ENCODE measurements at places on chromosomes 5 and 9. TPM values are rescaled to one million over a fixed set of nuclear protein-coding genes. Genes with fewer than 3 reads are reported as not detected.

The SPINK13 gene
- total RNA-seq, result not detected

The PCDHGA2 gene
- total RNA-seq, result 6.7 TPM

The NCS1 gene
- total RNA-seq, result 50.3 TPM

The SIMC1 gene
- 23.3 TPM for total RNA-seq

DNA sequence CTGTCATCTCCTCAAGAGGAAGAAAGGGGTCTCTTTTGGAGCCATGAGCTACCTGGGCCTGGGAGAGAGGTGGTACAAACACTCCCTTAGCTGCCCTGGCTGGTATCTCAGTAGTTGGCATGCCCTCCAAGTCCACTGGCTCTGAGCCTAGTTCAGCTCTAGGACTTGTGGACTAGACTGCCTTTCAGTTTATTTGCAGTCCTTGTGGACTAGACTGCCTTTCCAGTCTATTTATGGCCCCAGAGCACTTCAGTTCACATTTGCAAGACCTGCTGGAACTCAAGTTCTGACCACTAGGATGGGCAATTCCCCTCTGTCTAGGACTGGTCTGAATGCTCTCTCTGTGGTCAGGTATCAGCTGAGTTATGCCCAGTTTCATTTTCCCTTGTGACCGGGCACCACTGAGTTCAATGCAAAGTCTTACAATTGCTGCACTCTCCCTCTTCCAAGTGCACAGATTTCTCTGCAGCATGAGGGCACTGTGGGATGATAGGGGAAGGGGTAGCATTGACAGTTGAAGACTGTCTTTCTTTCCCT lies 1019.0 kb downstream of the TAF11L14 start:
- no peak for DNase-seq

DNA sequence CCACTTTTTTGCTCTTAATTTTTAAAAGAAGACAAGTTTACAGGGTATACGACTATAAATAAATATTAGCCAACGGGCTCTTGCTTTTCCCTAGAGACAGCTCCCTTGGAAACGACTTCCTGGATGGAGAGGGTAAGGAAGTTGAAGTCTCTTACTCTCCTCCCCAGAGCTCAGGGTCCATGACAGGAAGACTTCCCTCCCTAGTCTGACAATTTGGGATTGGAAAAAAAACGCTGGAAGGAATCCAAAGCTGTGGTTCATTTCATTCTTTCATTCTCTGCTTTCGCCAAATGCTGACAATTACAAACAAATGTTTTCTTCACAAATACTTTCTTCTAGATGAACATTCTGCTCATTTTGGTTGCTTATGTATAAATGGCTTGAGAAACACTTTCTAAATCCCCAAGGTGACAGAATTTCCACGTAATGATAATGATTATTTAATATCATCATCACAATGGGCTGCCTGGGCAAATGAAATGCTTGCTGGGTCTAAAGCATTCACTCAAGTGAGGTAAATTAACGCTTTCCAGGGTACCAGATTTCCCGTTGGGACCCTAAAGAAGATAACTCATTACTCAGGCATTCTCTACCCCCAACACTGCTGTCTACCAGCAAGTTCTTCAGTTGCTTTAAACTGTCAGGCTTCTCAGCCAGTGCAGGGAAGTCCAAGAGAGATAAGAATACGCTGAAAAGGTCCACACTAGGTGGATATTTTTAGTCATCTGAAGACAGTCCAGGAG lies 139.8 kb upstream of the SLC30A5 start:
- no peak for DNase-seq

- no peak for DNase-seq
Measured at GRCh38 chr9:91777292-91777830, 172.7 kb downstream of the ROR2 start.

DNA sequence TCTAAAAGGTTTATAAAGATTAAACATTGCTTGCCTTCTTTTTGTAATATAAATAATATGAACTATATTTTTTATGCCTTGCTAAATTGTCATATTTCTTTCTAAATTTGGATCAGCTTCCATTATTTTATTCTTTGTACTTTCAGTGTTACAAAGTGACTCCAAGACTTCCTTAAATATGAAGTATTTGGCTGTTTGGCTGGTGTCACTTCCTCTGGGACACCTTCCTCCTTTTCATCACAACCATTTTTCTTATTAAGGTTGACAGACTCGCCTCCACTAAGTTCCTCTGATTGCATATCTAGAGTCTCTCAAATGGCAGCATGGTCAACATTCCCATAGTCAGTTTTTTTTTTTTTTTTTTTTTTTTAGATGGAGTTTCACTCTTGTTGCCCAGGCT lies 73.8 kb upstream of the SLC1A1 start:
- DNase-seq, result no peak

- DNase-seq, result no peak
Measured at GRCh38 chr5:31911291-31912265, 262.5 kb downstream of the GOLPH3 start.

DNA sequence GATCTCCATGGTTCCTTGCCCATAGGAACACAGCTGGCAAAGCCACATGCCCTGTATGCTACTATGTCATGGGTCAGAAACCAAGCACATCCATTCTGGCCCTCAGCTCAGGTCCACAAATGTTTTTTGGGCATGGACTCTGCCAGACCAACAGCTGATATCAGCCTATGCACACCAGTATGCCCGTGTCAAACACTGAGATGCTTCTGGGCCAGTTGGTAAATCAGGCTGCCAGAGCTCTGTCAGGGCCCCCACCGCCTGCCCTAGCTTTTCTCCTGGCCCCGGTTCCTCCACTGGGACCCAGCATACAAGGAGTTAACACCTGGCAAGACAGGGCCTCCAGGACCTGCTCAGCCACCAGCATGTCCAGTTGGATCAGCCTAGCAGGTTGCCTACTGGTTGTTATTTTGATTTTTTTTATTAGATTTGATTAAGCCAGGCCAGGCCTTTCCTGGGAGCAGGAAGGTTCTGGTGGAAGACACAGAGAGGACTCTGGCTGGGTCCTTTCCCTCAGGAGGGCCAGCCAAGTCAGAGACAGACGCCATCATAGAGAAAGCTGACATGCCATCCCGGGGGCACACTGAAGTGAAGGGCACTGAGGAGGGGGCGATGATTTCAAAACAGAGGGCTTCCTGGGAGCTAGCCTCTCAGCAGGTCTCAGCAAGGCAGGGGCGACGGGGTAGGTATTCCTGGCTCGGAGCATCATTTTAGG lies 65.8 kb downstream of the TSTD2 start:
- DNase-seq, result no peak

DNA sequence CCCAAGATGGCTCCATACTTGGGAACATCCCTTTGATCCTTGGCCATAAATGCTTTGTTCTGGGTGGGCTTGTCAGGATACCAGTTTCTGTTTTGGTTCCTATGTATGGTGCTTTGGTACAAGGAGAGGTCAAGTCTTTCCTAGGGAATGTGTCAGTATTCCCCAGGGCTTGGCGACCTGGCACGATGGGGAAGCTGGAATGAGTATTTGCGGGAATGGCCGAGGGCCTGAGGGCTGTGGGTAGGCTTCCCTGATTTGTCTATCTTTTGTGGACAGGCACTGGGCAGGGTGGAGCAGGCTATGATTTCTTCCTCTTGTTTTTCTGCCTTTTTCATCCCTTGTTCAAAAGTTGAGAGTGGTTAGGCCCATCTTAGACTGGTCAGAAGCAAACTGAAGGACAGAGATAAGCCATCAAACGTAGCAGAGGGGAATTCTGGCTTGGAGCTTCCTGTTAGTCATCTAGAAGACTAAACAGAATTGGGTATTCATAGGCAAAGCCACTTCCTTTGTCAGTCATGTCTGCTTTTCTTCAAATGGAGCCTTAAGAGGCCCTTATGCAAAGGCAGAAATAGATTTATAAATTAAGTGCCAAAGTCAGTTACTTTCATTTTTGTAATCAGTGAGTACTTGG lies 13.7 kb downstream of the DOCK2 start:
- DNase-seq, result no peak

GRCh38 chr5:168931638-168932345 lies 352.6 kb upstream of the PANK3 start:
- no peak for DNase-seq

DNA sequence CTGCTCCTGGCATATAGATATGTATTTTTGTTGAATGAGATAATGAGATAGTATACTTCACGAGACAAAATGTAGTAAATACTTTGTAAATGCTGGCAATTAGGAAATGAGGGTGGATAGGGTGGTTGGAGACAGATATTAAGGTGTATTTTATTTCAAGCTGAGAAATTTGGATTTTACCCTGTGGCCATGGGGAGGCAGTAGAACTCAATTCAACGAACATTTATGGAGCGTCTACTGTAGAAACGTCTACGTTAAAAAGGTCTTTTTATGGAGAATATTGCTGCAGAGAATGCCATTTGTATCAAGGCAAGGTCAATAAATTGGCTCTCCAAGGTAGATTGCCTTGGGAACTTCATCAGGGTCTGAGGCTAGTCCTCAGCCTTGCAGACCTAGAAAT lies 21.5 kb upstream of the RALGPS1 start:
- DNase-seq, result no peak

- no peak for DNase-seq
Measured at GRCh38 chr5:89236900-89237299, 353.9 kb upstream of the MEF2C start.

All from mucosa of gallbladder (tissue), 1 donor.